ENCODE measurements at places on chromosomes 7 and 10. TPM values are rescaled to one million over a fixed set of nuclear protein-coding genes. Genes with fewer than 3 reads are reported as not detected.

TLL2 gene
- polyA plus RNA-seq: 1.6 TPM

GRCh38 chr10:70537398-70538194 lies 59.0 kb downstream of the PALD1 start:
- H3K27ac ChIP-seq: no peak overlapping the region
- H3K36me3 ChIP-seq: peaks cover 42% of the 10 kb centered on the region
- peaks cover 33% of the 10 kb centered on the region for H3K4me1 ChIP-seq
- DNase-seq: no peak

DNA sequence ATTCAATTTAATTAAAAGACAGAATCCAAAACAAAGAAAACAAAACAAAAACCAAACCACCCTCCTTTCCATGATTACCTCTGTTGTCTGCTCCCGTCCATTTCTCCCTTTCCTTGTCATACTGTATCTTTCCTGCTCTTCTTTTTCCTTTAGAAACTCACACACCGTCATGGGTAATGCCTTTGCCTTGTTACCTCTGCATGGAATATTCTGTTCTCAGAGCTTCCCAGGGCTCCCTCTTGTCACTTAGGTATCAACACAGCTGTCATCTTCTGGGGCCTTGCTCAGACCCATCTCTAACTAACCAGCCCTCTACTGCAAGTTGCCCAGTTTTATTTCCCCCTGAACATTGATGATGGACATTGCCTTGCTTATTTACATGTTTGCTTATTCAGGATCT lies 30.2 kb upstream of the GIMAP8 start:
- peaks cover 2% of the 10 kb centered on the region for H3K4me1 ChIP-seq
- no peak overlapping the region for H3K27ac ChIP-seq
- H3K4me3 ChIP-seq: no peak overlapping the region
- DNase-seq: no peak

DNA sequence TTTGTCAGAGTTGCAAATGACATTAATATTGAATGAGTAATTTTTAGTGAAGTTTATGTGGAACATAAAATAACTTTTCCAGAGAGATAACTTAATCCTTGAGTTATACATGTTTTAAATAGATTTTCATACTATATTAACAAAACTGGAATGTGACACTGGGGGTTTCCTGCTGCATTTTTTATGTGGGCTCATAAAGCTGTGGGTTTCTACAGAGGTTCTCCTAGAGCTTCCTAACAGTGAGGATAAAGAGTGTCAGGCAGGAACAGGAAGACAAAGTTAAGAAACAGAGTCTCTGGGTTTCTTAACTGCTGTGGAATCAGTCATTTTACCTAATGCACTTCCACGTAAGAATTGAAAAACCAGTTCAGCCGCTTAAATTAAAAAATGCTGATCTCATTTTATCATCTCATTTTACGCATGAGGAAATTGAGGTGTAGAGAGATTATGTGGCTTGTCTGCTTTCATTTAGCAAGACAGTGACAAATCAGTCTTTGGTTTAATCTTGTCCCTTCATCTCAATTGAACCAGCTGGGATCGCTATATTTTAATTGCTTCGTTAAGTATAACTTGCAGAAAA lies 5.0 kb downstream of the CD36 start:
- no peak overlapping the region for H3K27ac ChIP-seq
- no peak overlapping the region for H3K4me3 ChIP-seq
- no peak for DNase-seq
- H3K4me1 ChIP-seq: no peaks in the 10 kb centered on the region

PVRIG gene
- 6.4 TPM for polyA plus RNA-seq

GRCh38 chr10:101588879-101589278 lies 758 bp downstream of the DPCD start:
- DNase-seq: no peak
- H3K4me3 ChIP-seq: peak overlapping the region; percentile 98

GRM8 gene
- not detected for polyA plus RNA-seq

GRCh38 chr10:98920360-98920759 lies 315.3 kb downstream of the HPSE2 start:
- peaks cover 7% of the 10 kb centered on the region for H3K4me1 ChIP-seq
- peak; percentile 50 for DNase-seq
- H3K27me3 ChIP-seq: peaks cover 10% of the 10 kb centered on the region
- no peak overlapping the region for H3K4me3 ChIP-seq

DNA sequence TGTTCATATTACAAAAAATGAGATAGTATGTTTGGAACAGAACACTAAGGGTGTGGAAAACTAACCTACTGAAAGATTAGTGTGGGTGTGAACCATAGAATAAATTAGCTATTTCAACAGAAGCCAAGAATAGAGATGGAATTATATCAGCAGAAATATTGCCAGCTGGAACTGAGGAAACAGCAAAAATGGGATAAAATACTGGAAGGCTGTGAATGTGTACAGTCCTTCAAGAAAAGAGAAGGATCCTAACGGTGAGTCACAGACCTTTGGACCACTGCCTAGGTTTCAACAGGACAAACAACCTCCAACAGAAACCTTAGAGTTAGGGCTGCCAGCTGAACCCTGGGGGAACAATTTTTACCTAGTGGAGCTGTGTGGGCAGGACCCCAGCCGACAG lies 395.0 kb downstream of the ZWINT start:
- H3K4me3 ChIP-seq: no peak overlapping the region
- H3K4me1 ChIP-seq: no peaks in the 10 kb centered on the region
- H3K27ac ChIP-seq: no peak overlapping the region

DNA sequence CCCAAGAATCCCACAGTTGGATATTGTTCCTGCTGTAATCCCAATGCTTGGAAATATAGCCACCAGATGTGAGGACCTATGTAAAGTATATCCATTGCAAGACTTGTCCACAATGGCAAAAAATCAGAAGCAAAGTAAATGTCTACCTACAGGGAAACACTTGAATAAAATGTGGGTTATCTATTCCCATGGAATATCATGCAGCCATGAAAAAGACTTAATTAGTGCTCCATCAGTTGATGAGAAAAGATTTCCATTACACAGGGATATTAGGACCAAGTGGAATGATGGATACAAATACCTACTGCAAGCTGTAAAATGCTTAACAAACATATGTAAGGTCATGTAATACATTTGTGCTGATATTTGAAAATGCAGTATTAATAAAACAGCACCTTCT lies 131.2 kb downstream of the BTAF1 start:
- DNase-seq: no peak
- no peaks in the 10 kb centered on the region for H3K27me3 ChIP-seq
- H3K36me3 ChIP-seq: no peaks in the 10 kb centered on the region
- H3K4me3 ChIP-seq: no peak overlapping the region
- no peaks in the 10 kb centered on the region for H3K4me1 ChIP-seq

DNA sequence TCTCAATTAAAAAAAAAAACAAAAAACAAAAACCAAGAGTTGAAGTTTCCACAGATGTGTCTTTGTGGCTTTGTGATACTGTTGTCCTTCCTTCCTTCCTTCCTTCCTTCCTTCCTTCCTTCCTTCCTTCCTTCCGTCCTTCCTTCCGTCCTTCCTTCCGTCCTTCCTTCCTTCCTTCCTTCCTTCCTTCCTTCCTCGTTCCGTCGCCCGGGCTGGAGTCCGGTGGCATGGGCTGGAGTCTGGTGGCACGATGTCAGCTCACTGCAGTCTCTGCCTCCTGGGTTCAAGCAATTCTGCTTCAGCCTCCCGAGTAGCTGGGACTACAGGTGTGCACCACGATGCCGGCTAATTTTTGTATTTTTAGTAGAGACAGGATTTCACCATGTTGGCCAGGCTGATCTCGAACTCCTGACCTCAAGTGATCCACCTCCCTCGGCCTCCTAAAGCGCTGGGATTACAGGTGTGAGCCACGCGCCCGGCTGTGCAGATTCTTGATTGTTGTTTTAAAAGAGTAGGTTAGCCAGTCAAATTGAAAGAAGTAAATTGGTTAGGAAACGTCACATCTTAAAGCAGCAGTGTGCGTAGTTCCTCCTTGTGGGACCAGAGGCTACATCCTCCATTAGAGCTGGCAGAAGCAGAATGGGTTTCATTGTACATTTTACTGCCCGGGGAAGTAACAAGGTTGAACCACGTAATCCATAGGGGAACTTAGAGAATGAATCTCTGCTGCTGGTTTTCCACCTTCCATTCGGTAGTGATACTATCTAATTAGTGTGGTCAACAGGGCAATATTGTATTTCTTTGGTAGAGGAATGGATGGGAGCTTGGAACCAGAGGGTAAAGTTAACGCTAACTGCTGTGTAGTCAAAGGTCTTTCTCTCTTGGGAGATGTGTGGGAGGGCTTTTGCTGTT lies 20.6 kb downstream of the DNAJB6 start:
- H3K4me3 ChIP-seq: no peak overlapping the region
- H3K36me3 ChIP-seq: peaks cover 14% of the 10 kb centered on the region
- peaks cover 26% of the 10 kb centered on the region for H3K4me1 ChIP-seq
- no peaks in the 10 kb centered on the region for H3K27me3 ChIP-seq
- DNase-seq: no peak

ARHGEF35 gene
- 1.5 TPM for polyA plus RNA-seq

HKDC1 gene
- 0.08 TPM for polyA plus RNA-seq

DNA sequence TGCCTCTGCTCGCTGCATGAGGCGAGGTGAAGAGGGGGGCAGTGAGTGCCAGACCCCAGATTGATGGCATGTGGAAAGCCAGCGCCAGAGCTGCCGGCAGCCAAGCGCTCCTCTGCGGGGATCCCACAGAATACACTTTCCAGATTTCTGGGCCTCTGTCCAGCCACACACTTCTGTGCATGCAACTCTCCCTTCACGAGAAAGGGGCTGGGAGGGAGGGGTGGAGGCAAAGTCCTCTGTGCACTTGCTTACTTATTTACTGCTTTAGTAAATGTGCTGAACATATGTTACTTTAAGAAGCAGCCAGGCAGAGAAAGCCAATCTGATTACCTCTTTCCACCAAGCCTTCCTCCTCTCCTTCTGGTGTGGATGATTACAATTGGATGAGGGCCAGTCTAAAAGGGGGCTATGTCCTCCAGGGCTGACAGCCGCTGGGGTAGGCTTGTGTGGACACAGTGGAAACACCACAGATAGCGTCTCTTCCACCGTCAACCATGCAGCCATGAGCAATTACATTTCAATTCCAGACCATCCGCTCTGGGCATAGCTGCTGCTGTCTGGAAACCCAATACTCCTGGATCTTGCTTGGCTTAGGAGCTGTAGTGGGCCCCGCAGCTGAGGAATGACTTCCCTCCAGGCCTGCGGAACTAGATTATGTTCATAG lies 322.8 kb upstream of the ANKRD30A start:
- H3K27me3 ChIP-seq: no peaks in the 10 kb centered on the region
- peak; percentile 96 for DNase-seq
- peak overlapping the region; percentile 80 for H3K27ac ChIP-seq
- H3K4me3 ChIP-seq: no peak overlapping the region

- DNase-seq: peak; percentile 53
- peak overlapping the region; percentile 10 for H3K27ac ChIP-seq
- H3K27me3 ChIP-seq: no peaks in the 10 kb centered on the region
- peaks cover 3% of the 10 kb centered on the region for H3K4me1 ChIP-seq
Observed at GRCh38 chr10:12466704-12467305, 117.5 kb downstream of the CAMK1D start.

MMP21 gene
- 0.44 TPM for polyA plus RNA-seq

GARS1 gene
- 51.9 TPM for polyA plus RNA-seq

CRTAC1 gene
- polyA plus RNA-seq: 0.62 TPM

DNA sequence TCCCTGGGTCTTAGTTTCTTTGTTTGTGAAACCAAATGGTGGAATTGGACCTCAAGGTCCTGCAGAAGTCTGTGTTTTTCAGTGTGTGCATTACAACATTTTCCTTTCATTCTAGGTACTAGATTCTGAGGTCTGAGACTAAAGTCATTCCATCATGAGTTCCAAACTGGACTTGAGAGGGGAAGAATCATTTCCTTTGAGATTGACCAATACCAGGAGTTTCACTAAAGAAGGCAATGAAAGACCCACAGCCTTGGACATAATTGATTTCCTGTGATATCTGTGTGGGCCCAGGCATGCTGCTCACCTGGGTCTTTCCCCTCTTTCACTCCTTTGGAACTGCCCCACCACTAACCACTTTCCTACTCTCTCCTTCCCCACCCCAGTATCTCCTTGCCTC lies 18.2 kb downstream of the TAS2R41 start:
- H3K36me3 ChIP-seq: no peaks in the 10 kb centered on the region
- H3K4me1 ChIP-seq: peaks cover 8% of the 10 kb centered on the region
- H3K27ac ChIP-seq: no peak overlapping the region
- DNase-seq: no peak

MSS51 gene
- polyA plus RNA-seq: 8.1 TPM

DNA sequence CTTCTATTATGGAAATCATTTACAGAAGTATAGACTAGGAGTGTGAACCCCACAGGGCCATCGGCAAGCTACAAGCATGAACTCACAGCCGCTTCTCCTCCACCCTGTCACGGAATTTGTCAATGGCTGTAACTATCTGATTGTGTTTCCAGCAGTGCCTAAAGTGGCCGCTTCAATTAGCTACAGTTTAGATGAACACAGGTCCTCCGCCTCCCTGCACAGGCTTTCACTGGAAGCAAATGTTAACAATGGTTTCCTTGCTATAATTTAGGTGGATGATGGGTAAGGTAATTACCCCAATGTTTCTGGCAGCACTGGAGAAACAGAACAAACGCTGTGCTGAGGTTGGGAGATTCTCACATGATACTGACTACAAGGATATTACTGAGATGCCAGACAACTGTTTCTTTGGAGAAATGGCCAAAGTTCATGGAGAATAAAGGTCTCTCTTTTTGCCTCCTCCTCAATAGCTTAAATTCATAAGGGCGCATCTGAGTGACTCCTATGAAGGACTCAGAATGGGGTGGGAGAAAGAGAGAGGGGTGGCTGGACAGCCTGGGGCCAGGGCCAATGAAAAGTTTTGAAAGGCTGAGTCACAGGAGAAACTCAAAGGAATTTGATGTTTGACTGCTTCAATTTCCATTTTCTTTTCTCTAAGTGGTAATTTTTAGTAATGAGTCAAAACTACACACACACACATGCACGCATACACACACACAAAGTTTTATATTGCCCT lies 78.9 kb downstream of the SVIL start:
- no peaks in the 10 kb centered on the region for H3K27me3 ChIP-seq
- H3K4me1 ChIP-seq: no peaks in the 10 kb centered on the region
- H3K36me3 ChIP-seq: peaks cover 39% of the 10 kb centered on the region
- no peak for DNase-seq
- H3K27ac ChIP-seq: no peak overlapping the region

All from muscle of leg (tissue), 16 donors.